GM23248 (cell line): ENCODE measurements at places on chromosomes 4 and X.

GRCh38 chr4:77714514-77714913 is 104.7 kb downstream of the CNOT6L start:
- no peak for DNase-seq

- DNase-seq: no peak
Measured at GRCh38 chr4:4862071-4862551, 2.6 kb downstream of the MSX1 start.

GRCh38 chr4:143437937-143438336 is 75.6 kb upstream of the SMARCA5 start:
- no peak for DNase-seq

DNA sequence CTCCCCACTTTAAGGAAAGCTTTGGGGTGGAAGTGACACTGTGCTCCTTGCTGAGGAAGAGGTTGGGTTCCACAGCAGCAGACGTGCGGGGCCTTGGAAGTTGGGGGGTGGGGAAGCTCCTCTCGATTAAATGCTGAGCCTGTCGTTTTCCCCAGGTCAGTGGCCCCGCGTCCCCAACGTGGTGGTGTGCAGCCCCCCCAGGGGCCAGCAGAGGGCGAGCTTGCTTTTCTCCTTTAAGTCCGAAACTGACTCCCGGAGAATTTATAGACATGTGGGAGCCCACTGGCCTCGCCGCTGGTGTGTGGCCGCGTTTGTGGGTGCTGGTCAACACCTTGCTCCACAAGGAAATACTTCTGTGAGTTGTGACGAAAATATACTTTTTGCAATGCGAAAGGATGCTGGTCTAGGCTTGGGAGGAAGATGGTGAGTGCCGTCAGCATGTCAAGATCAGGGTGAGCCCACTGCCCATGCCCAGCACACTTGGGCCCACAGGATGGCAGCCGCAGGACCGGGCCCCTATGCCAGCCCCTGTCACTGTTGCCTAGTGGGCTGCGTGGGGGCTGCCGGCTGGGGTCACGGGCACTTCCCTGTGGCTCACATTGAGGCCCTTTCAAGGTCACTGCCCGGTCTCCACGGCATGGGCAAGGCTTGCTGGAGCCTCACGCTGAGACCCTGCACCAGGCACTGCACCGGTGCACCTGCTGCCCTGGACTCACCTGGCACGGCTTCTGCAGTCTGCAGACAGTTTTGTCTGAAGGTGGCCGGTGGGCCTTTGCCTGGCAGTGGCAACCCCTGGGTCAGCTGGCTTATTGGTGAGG is 9.4 kb downstream of the UVSSA start:
- peak; percentile 67 for DNase-seq

DNA sequence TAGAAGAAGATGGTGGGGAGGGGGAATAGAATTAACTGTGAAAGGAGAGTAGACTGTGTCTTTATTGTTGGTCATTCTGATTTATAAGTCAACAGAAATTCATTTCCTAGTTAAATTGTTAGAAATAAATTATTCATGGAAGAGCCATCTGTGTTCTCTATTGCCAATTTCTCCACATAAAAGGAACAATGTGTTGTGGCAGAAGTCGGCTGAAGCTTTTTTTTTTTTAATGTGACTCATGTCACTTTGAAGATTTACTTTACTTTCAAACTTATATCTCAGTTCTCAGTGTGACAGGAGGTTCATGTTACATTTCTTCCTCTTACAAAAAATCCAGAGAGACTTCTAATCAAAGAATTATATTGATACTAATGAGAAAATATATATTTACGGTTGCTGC is 60.5 kb downstream of the CPE start:
- DNase-seq: peak; percentile 15

DNA sequence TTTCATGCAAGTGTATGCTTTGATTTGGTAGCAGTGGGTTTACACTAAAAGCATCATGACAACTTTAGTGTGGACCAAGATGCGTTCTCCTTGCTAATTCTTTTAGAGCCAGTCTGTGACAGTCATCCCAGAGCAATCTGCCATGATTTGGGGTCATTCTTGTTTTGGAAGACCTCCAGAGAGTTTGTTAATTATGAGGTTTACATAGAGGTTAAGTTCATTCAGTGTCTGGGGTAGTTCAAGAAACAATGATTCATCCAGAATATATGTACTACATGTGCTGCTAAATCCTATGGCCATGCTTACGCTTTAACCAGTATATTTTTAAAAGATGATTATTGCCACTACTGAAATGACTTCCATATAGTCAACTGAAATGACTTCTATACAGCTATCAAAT is 328.5 kb upstream of the AGA start:
- DNase-seq: no peak

GRCh38 chrX:136608295-136608933 is 39.5 kb upstream of the CD40LG start:
- peak; percentile 39 for DNase-seq

DNA sequence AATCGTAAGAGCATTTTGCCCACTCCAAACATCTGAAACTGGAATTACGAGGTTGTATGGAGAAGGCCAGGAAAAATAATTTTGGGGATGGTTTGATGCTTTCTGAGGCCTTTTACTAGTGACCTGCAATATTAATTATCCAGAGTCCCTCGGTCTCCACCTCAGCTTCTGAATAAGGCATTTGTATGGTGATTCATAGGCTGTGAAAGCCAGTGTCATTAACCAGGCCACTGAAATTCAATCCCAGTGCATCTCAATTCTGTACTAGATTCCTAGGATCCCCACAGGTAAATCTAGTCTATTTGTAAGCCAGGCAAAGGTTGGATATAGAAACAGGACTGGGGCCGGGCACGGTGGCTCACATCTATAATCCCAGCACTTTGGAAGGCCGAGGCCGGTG is 135.4 kb upstream of the RBPJ start:
- DNase-seq: peak; percentile 36

- no peak for DNase-seq
Measured at GRCh38 chr4:124708517-124709300, 3.8 kb downstream of the ANKRD50 start.

- no peak for DNase-seq
Measured at GRCh38 chr4:168522829-168523489, 26.1 kb downstream of the PALLD start.

- DNase-seq: no peak
Measured at GRCh38 chr4:60389633-60390032, 810.5 kb upstream of the ADGRL3 start.

- DNase-seq: no peak
Measured at GRCh38 chr4:176413171-176413570, 93.4 kb downstream of the SPCS3 start.

- no peak for DNase-seq
Measured at GRCh38 chr4:15398732-15399131, 29.1 kb upstream of the C1QTNF7 start.

DNA sequence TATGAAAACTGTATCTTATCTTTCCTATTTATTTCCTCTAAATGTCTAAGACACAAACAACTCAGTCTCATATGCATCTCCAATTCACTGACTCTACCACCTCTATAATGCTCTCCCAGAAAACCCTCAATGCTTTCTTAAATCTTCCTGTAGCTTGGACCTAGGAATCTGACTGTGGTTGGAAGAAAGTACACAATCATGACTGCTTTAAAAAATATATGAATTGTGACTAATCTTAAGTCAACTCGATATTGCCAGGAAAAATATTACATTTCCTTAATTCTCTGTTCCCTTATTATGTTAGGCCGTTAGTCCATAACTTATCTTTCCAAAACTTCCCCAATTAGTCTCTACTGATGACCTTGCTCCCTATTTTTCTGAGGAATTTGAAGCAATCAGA is 87.0 kb downstream of the SPCS3 start:
- DNase-seq: no peak
